ENCODE measurements at places on chromosomes 3 and 15.

DNA sequence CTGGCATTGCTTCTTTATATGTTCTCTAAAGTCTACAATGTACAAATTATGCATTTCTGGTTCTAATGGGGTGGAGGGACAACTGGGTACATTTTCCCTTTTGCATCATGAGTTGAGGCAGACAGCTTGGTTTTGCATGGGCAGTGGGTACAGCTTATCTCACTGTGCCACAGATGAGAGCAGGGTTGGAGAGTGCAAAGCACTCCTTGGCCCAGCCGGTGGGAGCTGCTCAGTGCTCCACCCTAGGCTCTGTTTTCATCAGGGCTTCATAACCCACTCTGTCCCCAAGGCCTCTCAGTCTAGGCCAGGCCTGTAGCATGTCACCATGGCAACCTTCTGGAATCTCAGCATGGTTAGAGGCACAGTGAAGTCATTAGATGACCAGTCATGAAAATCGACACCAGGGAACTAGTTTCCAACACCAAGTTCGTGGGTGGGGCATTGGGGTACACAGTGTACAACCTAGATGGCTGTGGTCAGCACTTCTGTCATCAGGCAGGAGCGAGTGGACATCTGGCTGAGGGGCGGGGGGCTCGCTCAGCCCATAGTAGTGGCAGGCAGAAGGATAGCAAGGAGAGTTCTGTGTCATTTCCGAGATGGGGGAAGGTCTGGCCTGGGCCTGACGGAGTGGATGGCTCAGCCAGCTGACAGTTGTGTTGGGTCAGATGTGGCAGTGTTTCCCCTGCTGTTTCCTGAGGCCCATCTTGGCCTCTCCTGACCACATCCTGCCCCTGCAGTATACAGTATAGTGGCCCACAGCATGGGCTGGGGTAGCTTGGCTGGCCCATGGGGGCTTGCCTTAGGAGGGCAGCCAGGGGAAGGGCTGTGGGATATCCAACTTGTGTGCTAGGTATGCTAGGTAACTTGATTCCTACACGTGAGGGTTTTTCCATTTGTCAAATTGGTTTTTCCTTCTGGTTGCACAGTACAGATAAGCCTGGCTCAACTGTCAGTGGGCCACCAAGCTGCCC, 75.7 kb upstream of the PRR23C start:
- DNase-seq, result peak; percentile 64

DNA sequence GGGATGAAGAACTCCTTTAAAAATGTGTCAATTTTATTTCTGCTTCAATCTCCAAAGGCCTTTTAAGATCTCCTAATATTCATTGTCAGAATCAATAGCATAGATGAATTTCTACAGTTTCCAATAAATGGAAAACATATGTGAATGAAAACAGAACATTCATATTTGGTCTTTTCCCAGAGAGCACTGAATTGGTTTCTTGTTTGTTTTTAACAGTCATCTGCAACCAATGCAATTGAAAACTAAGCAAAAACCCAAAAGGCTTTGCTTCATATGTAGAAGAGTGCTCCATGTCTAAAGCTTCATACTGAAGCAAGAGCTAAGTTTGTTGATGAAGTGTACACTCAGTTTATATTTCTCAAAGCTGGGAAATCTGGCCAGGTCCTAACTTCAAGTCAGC, 426.5 kb upstream of the CDIN1 start:
- no peak for DNase-seq

- no peak for DNase-seq
These were observed 190.5 kb upstream of the NECTIN3 start for GRCh38 chr3:110881069-110881468.

DNA sequence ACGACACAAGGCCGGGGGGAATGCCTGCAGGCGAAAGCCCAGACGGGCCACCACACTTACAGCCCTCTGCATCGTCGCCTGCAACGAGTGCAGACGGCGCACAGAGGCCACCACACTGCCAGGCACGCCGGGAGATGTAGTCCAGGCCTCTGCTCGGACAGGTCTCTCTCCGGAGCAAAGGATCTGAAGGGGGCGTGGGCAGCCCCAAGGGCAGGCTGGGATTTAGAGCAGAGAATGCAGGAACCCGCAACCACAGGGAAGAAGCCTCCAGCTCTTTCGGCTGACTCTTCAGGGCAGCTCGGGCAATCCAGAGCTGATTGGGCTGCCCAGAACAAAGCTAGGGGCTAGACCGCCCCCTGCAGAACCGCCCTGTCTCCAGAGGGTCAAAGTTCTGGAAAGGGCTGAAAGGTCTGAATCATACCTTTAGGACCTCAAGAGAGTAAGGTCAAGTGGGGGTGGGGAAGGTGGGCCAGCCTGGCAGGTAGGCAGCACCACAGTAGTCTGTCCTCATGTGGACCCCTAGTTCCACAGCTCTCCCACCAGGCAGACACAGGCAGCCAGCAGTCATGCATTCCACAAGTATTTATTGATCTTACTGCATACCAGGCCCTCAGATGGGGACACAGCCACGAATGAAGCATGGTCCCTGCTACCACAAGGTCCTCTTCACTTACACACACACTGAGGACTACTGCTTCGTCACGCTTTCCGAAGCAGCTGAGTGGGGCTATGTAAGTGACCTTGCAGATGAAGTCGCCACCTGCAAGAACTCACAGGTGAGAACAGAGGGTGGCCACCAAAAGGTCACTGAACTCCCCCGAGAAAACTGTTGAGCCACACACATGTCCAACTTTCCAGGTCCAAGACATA, at the start of gene AMT:
AMT (minus strand) TSS at position 95 of the 870 bp plus-strand sequence; CDS start at position 72, 23 bp downstream.
- DNase-seq, result no peak

DNA sequence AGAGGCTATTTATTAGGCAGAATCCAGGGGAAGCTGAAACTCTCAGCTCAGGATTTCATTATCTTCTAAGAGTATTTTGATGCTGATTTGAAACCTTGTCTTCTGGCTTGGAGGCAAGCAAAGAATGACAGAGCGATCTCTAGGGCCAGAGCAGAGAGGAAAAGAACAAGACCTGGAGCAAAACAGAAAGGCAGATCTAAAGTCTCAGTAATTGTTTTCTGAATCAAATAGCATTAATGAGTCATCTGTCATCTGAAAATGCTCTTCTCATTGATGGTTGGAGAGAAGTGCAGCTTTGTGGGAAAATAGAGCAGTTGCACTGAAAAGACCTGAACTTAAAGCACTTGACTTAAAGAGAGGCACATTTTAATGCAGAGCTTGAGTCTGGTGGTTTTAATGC, 385.9 kb downstream of the RAP2B start:
- no peak for DNase-seq

GRCh38 chr15:60529332-60529731, 50.4 kb upstream of the ICE2 start:
- no peak for DNase-seq

DNA sequence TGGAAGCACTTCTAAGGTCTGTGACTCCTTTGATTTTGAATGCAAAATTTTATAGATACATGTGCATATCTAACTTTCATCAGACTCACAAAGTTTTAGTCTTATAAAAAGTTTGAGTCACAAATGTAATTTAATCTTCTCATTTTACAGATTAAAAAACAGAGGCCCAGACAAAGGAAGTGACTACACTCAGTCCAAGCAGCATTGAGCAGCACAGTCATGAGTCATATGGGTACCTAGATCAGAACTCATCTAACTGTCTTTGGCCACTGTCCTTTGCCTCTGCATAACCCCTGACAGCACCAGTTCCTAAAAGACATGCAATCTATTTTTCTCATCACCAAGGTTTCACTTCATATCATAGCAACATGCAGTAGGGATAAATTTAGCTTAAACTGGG, 210.7 kb upstream of the KCNH8 start:
- no peak for DNase-seq

- DNase-seq, result no peak
These were observed 108.5 kb downstream of the PLCL2 start for GRCh38 chr3:16993227-16993626.
